ENCODE measurements at places on chromosomes 13 and 19. TPM values are rescaled to one million over a fixed set of nuclear protein-coding genes. Genes with fewer than 3 reads are reported as not detected.

KIR3DL1 gene
- total RNA-seq, result not detected

IGFL3 gene
- total RNA-seq, result not detected

CYP2A6 gene
- total RNA-seq, result 0.55 TPM

DNA sequence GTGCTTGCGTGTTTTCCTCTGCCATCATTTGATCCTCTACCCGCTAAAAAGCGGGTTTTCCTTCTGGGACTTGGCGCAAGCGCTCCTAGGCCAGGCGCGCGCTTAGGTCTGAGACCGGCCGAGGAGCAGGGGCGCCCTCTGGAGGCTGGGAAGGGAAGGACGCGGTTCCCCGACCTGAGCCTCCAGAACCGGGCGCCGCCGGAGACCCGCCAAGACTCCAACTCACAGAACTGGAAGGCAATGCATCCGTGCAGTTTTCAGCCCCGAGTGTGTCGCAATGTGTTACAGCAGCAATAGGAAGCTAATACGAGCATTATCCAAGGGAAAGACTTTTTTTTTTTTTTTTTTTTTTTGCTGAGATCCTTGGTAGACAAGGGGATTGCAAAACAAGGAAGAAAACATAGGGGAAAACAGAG, 190.9 kb downstream of the COL4A1 start:
- H3K27me3 ChIP-seq, result peaks cover 11% of the 10 kb centered on the region
- H3K4me1 ChIP-seq, result no peaks in the 10 kb centered on the region
- H3K4me3 ChIP-seq, result no peak overlapping the region
- no peak overlapping the region for H3K27ac ChIP-seq

DNA sequence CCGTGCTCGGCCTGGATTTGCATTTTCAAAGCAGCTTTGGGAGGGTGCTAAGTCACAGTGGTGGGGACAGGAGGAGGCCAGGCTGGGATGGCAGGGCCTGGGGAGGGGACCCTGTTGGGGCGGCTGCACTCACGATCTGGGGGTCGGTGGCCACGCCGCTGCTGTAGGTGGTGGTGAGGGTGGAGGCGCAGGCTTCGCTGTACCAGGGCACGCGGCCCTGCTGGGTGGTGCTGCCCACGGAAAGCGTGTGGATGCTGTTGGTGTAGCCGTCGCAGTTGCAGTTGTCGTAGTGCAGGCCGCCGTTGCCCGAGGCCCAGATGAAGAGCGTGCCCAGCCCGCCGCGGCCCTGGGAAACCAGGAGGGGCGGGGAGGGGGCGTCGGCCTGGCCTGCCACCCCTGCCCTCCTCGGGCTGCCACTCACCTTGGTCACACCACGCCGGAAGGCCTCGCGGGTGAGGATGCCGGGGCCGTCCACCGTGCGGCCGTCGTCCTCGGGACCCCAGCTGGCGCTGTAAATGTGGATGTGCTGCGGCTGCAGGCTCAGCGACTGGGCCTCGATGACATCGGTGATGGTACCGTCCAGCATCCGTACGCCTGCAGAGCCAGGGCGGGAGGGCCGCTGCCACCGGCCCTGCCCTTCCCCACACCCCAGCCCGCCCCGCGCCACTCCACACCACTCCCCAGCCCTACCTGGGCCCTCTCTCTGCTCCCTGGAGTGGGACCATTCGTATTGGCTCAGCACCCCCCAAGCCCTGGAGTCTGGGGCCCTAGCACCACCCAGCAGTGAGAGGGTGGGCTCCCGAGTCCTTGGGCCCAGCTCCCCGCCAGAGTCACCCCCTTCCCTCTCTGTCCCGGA, 3.2 kb downstream of the PCSK4 start:
- H3K4me3 ChIP-seq, result no peak overlapping the region
- H3K27me3 ChIP-seq, result peaks cover 7% of the 10 kb centered on the region
- peaks cover 11% of the 10 kb centered on the region for H3K4me1 ChIP-seq
- no peaks in the 10 kb centered on the region for H3K36me3 ChIP-seq

DNA sequence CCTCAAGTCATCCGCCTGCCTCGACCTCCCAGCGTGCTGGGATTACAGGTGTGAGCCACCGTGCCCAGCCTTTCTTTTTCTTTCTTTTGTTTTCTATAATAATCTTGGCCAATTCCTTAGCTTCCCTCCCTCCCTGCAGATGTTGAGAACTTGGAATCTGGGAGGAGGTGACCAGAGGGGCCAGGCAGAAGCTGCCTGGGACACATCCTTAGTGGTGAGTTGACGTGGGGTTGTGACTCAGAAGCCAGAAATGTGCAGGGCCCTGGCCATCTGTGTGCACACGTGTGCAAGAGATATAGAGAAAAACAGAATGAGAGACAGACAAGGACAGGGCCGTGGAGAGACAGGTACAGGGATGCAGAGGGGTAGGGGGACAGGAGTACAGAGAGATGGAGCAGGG, 154.3 kb downstream of the SIPA1L3 start:
- no peaks in the 10 kb centered on the region for H3K36me3 ChIP-seq
- H3K4me3 ChIP-seq, result no peak overlapping the region
- H3K27me3 ChIP-seq, result no peaks in the 10 kb centered on the region
- H3K27ac ChIP-seq, result no peak overlapping the region

- DNase-seq, result no peak
- H3K27ac ChIP-seq, result no peak overlapping the region
- H3K4me1 ChIP-seq, result no peaks in the 10 kb centered on the region
- no peak overlapping the region for H3K4me3 ChIP-seq
- H3K36me3 ChIP-seq, result no peaks in the 10 kb centered on the region
Measured at GRCh38 chr13:85671336-85671735, 127.9 kb downstream of the SLITRK6 start.

GRCh38 chr19:33385956-33386355, 12.4 kb downstream of the CEBPG start:
- no peak overlapping the region for H3K27ac ChIP-seq
- no peaks in the 10 kb centered on the region for H3K36me3 ChIP-seq
- H3K4me3 ChIP-seq, result no peak overlapping the region
- DNase-seq, result no peak

DNA sequence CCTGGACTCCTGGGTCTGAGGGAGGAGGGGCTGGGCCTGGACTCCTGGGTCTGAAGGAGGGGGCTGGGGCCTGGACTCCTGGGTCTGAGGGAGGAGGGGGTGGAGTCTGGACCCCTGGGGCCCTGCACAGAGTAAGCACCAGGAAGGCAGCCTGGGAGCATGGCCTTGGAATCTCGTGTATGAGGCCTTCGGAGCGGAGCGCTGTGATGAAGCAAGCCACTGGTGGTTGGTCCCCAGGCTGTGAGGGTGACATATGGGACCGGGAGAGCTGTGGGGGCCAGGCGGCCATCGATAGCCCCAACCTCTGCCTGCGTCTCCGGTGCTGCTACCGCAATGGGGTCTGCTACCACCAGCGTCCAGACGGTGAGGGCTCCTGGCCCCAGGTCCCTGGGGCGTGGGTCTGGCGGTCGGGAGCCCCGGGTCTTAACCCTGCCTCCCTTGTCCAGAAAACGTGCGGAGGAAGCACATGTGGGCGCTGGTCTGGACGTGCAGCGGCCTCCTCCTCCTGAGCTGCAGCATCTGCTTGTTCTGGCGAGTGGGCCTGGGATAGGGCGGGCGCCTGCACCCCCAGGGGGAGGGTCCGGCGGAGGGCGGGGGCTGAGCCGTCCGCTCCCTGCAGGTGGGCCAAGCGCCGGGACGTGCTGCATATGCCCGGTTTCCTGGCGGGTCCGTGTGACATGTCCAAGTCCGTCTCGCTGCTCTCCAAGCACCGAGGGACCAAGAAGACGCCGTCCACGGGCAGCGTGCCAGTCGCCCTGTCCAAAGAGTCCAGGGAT, 918 bp downstream of the TMEM190 start:
- peaks cover 11% of the 10 kb centered on the region for H3K27me3 ChIP-seq
- H3K36me3 ChIP-seq, result peaks cover 16% of the 10 kb centered on the region
- no peak for DNase-seq
- peaks cover 16% of the 10 kb centered on the region for H3K4me1 ChIP-seq
- no peak overlapping the region for H3K27ac ChIP-seq

DNA sequence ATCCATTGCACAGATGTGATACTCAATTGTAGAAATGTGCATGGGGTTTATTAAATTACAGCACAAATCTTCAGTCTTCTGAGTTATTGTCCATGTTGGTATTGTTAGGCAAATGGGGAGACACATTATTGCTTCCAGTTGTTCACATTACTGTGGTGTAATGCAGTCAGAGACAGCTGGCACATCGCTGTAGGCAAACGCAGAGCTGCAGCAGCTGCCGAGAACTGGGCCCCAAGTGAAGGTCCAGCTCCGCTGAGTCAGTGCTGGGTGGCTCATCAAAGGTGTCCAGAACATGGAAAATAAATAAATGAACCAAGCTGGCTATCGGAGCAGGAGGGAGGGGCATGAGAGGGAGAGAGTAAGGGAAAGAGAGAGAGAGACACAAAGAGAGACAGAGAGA, 299.1 kb upstream of the OBI1 start:
- no peak overlapping the region for H3K27ac ChIP-seq
- no peak overlapping the region for H3K4me3 ChIP-seq
- no peaks in the 10 kb centered on the region for H3K4me1 ChIP-seq
- no peaks in the 10 kb centered on the region for H3K36me3 ChIP-seq
- H3K27me3 ChIP-seq, result peaks cover 3% of the 10 kb centered on the region
